ENCODE measurements at places on chromosomes 4 and X.

DNA sequence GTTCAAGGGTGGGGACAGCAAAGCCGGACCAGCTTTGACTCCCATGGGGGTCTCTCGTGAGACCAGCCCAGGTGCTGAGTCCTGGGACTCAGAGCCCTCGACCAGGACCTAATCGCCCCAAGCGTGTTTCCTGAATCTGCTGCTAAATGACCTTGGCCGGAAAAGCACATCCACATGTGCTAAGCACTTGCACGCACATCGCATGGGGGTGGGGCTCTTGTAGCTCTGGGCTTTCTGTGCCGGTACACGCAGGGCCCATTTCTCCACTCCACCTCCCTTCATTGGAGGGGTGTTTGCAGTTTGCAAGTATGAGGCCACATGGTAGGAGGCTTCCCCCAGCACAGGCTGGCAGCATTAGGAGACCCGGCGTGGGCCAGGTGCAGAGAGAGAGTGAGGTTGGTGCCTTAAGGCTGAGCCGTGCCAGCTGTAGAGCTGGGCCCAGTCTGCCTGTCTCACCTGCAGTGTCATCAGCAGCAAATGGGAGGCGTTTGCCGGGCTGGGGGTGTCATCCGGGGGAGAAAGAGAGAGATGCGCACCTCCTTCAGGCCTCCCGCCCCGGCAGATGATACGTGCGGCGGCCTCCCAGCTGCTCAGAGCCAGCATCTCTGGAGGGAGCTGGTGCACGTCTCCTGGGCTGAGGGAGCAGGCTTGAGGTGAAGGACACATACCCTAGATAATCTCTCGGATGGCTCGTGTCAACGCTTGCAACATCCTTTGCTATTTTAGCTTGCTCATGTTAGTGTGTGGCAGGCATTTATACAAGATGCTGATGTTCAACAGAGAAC, 45.2 kb upstream of the CLCN4 start:
- DNase-seq = no peak

- DNase-seq = no peak
Observed at GRCh38 chrX:146615628-146616348, 193.8 kb upstream of the CXorf51B start.

DNA sequence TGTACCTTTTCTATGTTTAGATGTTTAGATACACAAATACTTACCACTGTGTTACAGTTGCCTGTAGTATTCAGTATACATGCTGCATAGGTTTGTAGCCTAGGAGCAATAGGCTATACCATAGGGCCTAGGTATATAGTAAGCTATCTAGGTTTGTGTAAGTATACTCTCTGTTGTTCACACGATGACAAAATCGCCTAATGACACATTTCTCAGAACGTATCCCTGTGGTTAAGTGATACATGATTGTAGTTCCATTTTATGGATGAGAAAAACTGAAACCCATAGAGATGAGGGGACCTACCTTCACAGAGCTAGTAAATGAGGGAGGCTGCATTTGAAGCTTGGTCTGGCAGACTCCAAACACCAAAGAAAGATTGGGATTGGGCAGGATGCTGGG, 79.4 kb upstream of the EFNB1 start:
- DNase-seq = no peak

- DNase-seq = no peak
Observed at GRCh38 chr4:121698236-121698671, 1.5 kb upstream of the ANXA5 start.

DNA sequence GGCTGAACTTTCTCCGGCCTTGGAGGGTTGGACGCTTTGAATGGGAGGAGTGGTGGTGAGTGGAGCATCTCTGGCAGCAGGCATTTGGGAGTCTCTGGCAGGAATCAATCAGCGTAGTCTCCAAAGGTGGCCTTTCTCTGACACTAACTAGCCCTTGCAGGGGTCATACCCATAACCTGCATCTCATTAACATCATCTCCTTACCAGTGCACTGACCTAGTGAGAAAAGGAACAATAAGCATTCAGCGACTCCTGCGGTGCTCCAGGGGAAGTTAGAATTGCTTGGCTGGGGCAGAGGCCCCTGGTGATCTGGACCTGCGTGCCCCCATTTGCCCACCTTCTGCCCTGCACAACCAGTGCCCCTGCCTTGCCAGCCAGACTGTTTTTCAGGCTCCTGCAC, 161.9 kb downstream of the PTTG2 start:
- no peak for DNase-seq

DNA sequence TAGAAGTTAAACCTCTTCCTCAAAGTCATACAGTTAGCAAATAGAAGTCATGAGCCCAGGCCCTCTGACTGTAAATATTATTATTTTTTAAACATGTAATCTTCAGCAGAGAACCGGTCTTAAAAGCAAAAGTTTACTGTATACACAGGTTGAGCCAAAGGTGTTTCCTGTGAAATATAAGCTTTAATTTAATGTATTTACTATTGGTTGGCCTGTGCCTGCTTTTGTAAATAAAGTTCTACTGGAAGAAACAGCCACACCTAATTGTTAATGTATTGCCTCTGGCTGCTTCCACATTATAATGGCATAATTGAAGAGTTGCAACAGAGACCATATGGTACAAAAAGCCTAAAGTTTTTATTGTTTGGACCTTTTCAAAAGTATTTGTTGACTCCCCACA, 61.0 kb upstream of the PRDM8 start:
- DNase-seq = no peak

DNA sequence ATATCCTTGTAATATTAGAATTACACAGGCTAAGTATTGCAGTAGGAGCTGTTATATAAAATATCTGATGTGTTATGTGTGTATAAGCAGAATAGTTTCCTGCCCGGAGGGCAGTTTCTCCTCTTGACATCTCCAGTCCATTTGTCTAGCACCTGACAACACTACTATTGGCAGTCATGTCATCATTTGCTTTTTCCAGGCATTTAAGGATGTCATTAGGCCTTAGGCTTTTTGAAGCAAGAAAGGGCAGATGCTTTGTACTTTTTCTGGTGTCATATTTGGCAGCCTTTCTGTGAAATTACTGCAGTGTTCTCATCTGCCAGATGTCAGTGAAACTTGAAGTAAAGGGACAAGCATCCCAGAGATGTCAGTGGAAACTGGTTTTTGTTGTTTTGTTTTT, 2017.6 kb upstream of the IGFBP7 start:
- DNase-seq = no peak

DNA sequence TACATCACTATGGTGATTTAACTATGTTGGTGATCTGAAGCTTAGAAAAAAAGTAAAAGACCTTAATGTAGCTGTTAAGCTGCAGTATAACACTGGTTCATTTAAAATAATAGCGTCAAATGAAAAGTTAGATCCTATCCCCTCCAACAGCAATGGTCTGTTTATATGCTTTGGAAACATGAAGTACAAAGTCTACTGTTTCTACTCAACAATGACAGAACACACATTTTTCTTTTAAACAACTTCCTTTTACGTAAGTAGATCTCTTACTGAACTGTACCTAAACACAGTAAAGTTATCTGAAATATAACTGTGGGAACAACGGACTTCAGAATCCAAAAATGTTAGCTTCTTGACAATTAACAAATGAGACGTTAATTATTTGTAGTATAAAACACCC, 35.3 kb downstream of the BOD1L1 start:
- DNase-seq = no peak

- DNase-seq = no peak
Observed at GRCh38 chr4:17092736-17093437, 194.4 kb upstream of the LDB2 start.

GRCh38 chr4:43718369-43718768, 730.2 kb downstream of the KCTD8 start:
- no peak for DNase-seq

GRCh38 chr4:10240691-10241090, 124.1 kb upstream of the WDR1 start:
- DNase-seq = no peak

DNA sequence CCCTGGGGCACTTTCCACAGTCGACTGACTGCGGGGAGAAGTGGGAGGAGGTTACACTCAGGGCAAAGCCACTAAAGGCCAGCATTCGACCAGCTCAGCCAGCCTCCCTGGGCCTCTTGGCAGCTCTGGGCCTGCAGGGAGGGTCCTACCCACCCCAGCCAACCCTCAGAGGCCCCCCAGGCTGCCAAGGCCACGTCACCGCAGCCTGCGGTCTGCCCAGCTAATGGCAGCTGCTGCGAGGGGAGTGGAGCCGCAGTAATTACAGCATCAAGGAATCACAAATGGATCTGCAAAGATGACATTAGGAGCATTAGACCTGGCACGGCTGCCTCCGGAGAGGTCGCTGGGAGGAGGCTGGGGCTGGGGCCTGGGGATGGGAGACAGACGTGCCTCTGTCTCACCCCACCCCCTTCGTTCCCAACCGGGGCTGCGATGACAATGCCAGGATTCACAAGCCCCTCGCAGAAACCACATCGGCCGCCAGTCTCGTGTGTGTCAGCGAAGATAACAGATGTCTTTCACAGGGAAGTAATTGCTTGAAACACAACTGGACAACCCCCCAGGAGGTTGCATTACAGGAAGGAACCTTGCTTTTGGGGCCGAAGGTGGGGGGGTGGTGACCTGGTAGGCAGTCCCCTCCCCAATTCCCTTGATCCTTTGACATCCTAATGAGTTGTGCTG, 367.6 kb downstream of the BCOR start:
- DNase-seq = no peak

- no peak for DNase-seq
Observed at GRCh38 chr4:113972781-113973180, 6.7 kb downstream of the ARSJ start.

DNA sequence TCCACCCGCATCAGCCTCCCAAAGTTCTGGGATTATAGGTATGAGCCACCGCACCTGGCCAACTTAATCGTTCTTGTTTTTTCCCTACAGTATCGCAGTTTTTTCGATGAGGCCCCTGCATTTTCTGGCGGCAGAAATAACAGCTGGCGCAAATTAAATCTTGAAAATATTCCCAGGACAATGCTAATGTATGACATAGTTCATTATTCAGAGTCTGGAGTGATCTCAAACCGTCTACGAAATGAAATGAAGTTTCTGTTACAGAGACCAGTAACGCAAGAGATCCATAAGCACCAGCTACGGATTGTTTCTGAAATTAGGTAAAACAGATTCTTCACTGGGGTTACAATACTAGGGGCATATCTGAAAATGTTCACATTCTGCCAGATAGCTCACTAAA, 27.3 kb downstream of the CXorf58 start:
- no peak for DNase-seq

- DNase-seq = no peak
Observed at GRCh38 chr4:122041312-122041711, 89.5 kb upstream of the TRPC3 start.

GRCh38 chr4:121712001-121712651, 15.3 kb upstream of the ANXA5 start:
- DNase-seq = no peak

DNA sequence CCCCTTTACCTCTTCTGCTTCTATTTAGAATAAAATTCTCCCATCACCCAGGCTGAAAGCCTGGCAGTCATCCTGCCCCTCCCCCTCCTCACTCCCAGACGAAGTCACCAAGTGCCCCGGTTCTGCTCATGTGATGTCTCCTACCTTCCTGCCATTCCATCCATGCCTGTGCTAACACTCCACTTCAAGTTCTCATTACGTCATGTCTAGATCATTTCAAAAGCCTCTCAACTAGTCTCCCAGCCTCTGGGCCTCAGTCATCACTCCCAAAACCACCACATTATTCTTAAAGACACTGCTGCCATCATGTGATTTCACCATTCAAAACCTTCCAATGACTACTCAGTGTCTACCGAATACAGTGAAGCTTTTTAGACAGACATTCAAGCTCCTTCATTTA, 17.2 kb upstream of the HOPX start:
- DNase-seq = no peak

GRCh38 chr4:156638925-156639605, 332.5 kb downstream of the PDGFC start:
- DNase-seq = no peak

DNA sequence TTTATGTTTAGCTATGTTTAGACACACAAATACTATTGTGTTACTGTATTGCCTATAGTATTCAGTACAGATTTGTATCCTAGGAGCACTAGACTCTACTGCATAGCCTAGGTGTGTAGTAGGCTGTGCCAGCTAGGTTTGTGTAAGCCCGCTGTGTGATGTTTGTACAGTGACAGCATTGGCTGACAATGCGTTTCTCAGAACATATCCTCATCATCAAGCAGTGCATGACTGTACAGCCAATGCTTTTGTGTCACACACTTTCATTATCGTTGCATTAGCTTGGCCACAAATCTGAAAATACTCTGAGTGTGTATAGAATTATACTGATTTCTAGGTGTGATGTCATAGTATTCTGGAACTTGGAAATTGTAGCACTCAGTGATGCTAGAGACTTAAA, 63.4 kb downstream of the CLDN34 start:
- DNase-seq = no peak

DNA sequence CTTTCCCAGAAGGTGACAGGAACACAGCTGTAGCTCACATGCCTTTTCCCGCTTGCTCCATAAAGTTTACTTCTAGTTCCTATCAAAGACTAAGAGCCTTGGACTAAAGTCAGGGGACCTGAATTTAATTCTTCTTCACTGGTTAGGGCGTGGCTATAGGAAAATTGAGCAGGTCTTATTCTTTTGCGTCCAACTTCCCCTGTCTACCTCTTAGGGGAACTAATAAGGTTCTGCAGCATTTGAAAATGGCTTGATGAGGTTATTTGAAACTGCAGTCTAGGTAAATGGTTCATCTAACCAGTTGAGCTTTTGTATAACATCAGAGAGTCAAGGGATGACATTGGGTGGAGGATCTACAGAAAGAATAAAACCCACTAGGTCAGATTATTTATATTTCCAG, 2.6 kb downstream of the ARHGAP10 start:
- no peak for DNase-seq

DNA sequence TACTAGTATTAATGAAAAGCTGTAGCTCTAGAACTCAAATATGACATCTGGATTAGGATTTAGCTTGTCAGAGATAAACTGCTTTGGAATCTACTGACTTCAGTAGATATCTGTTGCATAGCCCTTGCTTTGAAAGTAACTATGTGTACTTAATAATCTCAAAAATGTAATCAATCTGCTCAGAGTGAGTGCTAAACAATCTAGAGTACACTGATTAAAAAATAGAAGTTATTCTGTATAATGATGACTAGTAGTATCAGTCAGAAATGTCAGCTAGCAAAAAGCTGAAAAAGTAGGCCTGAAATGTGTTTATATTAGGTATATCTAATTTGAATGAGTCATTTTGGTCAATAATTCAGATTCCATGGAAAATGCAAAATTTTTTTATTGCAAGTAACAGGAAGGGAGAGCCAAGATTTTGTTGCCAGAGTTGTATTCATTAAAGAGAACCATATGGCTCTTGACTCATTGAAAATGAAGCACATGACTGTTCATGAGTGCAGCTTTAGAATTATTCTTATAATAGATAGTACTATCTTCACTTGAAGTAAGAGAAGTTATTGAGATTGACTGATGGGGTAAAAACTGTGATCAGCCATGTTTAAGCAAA, 20.0 kb downstream of the CLCN3 start:
- DNase-seq = no peak

DNA sequence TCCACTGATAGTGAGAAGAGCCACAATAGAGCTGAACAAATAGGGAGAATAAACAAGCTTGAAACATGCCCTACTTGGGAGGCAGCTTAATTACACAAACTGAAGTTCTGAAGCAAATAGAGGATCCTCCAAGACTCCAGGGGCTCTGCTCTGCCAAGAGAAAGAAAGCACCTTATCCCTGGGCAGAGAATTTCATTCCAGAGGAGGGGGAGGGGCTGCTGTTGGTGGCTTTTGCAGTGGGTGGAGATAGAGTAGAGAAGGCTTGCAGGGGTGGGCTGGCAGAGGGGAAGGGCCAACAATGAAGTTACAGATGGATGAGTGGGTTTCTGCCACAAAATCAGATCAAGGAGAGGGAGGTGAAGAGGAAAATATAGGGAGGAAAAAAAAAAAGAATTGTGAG, 1.0 kb upstream of the LPAR4 start:
- DNase-seq = no peak

Data from hematopoietic multipotent progenitor cell treated with erythropoietin and hydrocortisone succinate and interleukin-3 and kit ligand, for 15 days (in vitro differentiated cells).